ELR (cell line): ENCODE measurements at places on chromosomes 2 and 18.

GRCh38 chr2:160609346-160609745 lies 115.7 kb upstream of the RBMS1 start:
- DNase-seq = no peak

DNA sequence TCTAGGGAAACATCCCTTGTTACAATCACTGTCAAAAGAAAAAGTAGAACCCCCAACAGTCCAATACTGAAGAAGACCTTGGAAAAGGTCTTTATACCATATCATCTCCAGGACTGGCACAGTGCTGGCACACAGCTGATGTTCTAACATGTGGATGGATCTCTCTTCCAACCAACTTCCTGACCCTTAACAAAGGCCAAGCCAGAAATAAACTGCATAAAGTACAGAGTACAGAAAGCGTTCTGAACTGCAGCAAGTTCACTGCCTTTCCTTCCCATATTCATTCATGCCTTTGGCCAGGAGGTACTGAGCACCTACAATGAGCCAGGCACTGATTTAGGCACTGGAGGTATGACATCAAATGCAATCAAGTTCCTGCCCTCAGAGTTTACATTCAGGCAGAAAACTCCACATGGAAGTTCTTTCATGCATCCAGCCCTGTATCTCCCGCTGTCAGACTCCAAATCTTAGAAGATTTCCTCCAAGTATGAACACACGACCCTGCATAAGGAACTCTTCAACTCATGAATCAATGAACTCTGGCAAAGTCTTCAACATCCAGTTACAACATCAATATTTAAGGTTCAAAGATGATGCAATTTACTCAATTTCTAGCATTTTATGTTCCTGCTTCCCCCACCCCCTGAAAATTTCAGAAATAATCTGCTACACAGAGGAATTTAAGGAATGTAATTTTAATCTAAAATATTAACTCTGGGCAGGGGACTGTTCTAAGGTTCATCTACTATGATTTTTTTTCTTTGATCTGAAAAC lies 33.8 kb downstream of the ACVR1 start:
- no peak for DNase-seq

DNA sequence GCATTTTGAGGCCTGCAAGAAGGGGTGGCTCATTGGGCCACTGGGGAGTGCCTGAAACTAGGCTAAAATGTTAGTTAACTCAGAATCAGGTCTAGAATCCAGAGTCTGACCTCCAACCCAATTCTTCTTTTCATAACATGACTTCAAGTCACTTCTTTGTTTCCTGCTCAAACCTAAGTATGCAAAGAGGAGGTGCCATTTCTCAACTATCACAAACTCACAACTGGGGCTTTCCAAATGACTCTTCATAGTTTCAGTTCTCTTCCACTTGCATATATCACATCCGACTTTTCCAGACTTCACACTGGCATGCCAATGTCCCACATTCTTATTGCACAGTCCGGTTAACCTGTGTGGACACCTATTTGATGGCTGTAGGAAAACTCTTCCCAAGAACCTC lies 211.6 kb downstream of the TCF4 start:
- no peak for DNase-seq

DNA sequence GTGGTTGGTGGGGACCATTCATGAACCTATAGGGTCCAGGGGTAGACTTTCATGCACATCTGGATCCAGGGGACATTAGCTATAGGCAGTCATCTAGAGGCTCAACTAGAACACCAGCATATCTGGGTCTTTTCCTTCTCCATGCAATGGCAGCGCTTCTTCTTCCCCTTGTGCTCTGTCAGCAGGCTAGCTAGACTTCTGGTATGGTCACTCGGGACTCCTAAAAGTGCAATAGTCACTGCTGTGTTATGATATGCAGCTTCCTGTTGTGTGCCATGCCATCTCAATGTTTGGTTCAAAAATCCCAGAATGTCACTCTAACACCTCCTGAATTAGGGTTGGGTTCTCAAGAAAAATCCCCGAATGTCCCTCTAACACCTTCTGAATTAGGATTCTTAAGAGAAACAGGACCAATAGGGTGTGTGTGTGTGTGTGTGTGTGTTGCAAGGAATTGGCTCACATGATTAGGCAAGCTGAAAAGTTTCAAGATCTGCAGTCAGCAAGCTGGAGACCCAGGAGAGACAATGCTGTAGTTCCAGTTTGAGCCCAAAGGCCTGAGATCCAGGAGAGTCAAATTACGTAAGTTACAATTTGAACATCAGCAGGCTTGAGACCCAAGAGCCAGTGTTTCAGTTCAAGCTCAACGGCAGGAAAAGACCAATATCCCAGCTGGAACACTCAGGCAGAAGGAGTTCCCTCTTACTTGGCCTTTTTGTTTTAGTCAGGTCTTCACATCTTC lies 97.1 kb upstream of the LTBP1 start:
- no peak for DNase-seq

- no peak for DNase-seq
These were observed 73.9 kb downstream of the ASXL2 start for GRCh38 chr2:25804338-25804737.

- no peak for DNase-seq
These were observed 172.3 kb upstream of the SLC35G4 start for GRCh38 chr18:11437046-11437445.

- DNase-seq = no peak
These were observed 2.7 kb downstream of the CDH7 start for GRCh38 chr18:65753520-65753919.

GRCh38 chr18:568731-569130 lies 11.4 kb upstream of the CETN1 start:
- DNase-seq = no peak

GRCh38 chr2:194686569-194686968 lies 970.5 kb upstream of the SLC39A10 start:
- peak; percentile 69 for DNase-seq

GRCh38 chr2:2173633-2174032 lies 157.4 kb downstream of the MYT1L start:
- no peak for DNase-seq

- no peak for DNase-seq
These were observed 48.2 kb downstream of the GREB1 start for GRCh38 chr2:11581797-11582611.

- no peak for DNase-seq
These were observed 1015.0 kb downstream of the BCL11A start for GRCh38 chr2:59538398-59538911.

DNA sequence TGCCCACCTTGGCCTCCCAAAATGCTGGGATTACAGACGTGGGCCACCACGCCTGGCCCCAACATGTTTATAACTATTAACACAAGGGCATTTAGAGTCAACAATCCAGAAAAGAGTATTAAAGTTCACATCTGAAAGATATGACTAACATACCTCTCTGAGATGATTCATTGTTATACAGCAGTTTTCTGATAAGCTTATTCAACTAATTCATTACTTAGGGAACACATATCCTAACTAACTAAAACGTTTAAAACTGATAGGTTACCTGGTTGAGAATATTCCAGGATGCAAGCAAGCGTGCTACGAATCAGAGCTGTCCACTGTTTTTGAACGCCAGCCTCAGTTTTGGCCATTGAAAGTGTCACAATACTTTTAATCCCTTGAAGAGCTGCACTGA lies 34.0 kb upstream of the STRN start:
- peak; percentile 50 for DNase-seq

DNA sequence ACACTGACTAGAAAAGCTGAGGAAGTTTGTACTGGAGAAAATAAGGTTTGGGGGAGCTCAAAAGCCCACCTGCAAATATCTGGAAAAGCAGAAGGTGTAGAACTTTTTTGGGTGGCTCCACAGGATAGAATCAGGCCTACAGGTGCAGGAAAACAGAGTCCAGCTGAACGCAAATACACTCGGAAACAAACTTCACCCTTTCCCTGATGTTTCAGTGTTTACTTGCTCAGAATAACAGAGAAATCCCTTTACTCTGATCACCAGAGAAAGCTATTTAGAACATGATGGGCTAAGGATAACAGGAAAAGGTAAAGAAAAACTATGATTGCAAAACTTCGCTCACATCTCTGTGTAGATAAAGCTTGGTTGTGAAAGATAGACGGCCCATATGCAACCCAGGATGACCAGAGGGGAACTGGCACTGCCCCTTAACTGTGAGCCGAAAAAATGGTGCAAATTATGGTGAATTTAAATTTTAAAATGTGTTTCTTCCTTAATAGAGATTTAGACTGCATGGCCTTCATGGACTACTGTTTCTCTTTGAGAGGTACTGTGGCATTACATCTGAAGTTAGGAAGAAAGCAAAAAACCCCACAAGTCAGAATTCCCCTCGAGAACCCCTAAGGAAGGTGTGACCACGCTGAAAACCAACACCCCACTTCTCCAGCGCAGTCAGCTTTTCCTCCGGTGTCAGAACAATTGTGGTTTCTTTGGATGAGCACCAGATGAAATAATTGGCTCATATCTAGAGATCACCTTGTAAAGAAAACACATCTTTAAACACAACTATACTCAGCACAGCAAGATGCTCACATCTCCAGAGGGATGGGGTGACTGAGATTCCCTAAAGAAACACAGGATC lies 84.5 kb upstream of the TMEM247 start:
- DNase-seq = no peak

GRCh38 chr2:224584111-224584784 lies 915 bp downstream of the CUL3 start:
- peak; percentile 64 for DNase-seq

GRCh38 chr18:2969695-2970094 lies 43.2 kb downstream of the LPIN2 start:
- DNase-seq = no peak

GRCh38 chr2:133475610-133476009 lies 92.7 kb downstream of the NCKAP5 start:
- no peak for DNase-seq

- peak; percentile 72 for DNase-seq
These were observed 13.6 kb upstream of the THADA start for GRCh38 chr2:43609290-43609918.

GRCh38 chr2:3450385-3451010 lies 68.8 kb downstream of the ADI1 start:
- DNase-seq = no peak

- DNase-seq = no peak
These were observed 345.0 kb upstream of the ACVR2A start for GRCh38 chr2:147499785-147500184.

- DNase-seq = no peak
These were observed 29.6 kb downstream of the PKP4 start for GRCh38 chr2:158486150-158486969.

DNA sequence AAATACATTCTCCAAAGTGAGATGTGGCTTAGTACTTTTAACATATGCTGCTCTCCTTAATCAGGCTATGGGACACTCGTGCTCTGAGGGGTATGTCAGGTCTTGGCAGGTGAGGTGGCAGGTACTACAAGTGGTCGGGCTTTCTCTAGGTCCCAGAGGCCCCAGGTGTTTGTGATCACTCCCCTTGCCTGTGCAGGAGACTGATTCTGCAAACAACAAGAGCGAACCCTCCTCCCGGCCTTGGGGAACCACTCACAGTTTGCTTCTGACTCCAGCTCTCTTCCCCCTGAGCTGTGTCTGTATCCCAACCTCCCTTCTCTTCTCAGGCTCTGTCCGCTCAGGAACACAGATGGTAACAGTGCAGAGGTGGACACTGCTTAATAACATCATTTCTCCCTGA lies 48.1 kb downstream of the ATOH8 start:
- no peak for DNase-seq

- DNase-seq = peak; percentile 3
These were observed 131.5 kb upstream of the SMAD2 start for GRCh38 chr18:48061781-48062570.

DNA sequence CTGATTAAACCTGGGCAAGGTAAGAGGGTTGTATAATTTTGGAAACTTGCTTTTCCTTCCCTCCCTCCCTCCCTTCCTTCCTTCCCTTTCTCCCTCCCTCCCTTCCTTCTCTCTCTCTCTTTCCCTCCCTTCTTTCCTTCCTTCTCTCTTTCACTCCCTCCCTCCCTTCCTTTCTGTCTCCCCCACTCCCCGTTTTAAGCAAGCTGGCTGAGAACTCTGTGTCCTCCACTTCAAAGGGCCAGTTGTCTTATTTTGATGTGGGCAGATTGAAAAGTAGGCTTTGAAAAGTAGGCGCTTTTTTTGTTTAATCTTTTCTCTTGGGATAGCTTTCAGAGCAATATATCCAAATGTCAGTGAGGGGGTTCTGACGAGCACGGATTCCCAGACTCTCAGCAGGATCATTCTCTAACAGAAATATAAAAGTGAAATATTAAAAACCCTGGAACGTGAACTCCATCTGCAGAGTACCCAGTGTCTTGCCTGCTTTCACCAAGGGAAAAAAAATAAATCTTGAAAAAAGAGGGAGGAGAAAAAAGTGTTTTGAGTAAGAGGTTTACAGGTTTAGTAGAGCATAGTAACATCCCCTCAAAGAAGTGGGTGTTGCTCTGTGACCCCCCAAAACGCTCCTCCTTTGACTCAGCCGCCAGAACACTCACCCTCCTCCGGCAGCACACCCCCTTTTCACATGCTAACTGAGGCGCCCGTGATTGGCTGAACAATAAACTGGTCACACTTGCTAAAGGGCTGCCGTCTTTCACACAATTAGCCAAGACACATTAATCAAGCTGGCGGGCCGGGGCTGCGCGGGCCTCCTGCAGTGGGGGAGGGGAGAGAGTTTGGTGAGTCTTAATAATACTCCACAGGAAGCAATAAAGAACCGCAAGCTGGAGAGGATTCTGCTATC lies 52.2 kb downstream of the CDK15 start:
- DNase-seq = peak; percentile 45
